ENCODE measurements at places on chromosomes 13 and 19.

GRCh38 chr19:18417250-18418028, 1.8 kb upstream of the SSBP4 start:
- DNase-seq: no peak

DNA sequence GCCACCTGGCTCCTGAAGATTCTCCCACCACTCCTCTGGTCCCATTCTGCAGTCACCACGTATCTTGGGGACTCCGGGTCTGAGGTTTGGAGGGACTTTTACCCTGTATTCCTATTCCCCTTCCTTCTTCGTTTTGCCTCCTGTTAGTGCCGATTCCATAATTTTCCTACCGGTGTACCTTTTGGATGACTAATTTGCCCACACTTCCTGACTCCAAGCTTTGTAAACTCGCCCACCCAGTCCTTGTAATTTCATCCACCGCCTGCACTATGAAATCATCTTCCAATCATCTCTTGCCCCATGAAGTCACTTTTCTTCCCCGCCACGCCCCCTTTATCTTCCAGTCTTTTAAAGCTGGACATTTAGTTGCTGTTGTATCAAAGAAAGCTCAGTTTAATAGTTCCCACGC, 572 bp downstream of the UCHL3 start:
- DNase-seq: no peak

DNA sequence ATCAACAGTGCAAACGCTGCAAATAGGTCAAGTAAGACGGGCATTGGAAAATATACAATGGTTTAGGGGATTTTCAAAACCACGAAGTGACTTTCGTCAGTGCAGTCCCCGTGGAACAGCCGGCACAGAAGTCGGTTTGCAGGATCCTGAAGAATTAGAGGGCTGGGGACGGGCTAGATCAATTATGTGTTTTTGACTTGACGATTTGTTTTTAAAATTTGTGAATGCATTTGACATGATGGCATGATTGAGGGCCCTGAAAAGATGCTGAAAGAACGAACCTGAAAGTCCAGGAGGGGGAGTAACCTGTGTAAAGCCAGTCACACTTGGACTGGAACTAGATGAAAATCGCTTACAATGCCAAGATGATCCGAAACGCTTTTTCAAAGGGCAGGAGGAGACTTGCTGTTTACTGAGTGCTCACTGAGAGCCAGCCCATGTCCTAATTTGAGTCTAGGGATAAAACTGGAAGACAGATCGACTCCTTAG, 8.9 kb upstream of the DGKH start:
- DNase-seq: no peak

DNA sequence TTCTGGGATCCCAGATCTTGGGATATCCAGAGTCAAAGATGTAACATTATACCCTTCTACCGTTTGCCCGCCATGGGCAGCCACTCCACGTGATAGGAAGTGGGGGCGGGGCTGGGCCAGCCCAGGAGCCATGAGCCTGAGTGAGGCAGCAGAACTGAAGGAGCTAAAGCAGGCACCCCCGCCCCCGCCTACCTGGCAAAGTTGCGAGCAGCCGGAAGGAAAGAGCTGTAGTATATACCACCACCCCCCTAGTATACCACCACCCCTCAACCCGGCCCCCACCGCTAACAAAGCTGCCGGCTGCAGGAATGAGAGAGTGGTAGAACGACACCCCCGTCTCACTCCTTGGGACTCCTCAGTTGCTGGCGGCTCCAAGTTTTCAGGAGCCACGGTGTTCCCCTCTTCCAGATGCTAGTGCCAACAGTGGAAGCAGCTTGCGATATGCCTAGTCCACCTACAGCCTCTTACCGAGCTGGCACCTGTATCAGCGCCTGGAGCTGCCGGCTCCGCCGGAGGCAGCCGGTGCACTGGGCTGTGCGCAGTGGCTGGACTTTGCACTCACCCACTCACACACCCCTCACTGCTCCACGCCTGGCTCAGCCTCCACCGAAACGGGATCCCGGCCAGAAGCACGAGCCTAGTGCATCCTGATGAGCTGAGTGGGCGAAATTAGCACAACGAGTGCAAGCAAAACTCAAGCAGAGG, 230.7 kb upstream of the PRR20A start:
- no peak for DNase-seq

- peak; percentile 32 for DNase-seq
Measured at GRCh38 chr19:21569494-21569865, 64.1 kb downstream of the ZNF429 start.

- DNase-seq: peak; percentile 77
Measured at GRCh38 chr19:39401549-39402345, 4.9 kb upstream of the ZFP36 start.

DNA sequence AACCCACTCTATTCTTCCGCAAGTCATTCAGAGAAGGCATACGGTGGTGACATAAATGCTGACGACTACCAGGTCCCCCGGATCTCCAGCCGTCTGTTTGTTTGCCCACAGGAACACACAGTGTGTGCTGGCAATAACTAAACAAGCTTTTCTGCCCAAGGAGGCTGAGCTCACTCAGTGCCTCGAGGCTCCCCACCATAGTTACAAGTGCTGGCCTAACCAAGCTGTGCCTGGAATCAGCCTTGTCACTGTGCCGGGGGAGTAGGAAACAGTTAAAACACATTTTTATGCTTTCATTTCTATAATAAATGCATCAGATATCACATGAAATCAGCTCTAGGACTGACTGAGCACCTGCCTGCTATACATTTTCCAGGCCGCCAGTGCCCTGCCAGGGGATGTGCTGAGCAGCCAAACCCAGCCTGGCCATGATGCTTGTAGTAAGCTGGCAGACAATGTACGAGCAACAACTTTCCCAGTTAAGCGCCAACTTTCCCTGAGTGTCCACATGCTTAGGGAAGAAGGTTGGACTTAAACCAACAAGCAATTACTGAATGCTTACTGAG, 28.1 kb downstream of the BRD4 start:
- no peak for DNase-seq

GRCh38 chr19:15562861-15563260, 52.2 kb upstream of the CYP4F8 start:
- DNase-seq: no peak

- DNase-seq: no peak
Measured at GRCh38 chr19:30649934-30650614, 277.9 kb downstream of the ZNF536 start.

- DNase-seq: no peak
Measured at GRCh38 chr13:82675024-82675423, 1207.2 kb downstream of the SLITRK1 start.

GRCh38 chr19:4267101-4267900, 11.8 kb upstream of the SHD start:
- DNase-seq: peak; percentile 30

GRCh38 chr19:1408300-1409203, 1.2 kb downstream of the DAZAP1 start:
- no peak for DNase-seq

- peak; percentile 31 for DNase-seq
Measured at GRCh38 chr19:3224346-3225168, at the start of gene CELF5. Gene CELF5, plus strand, starts transcription at chr19:3224661. Its CDS starts 79 bp downstream, at chr19:3224740.

GRCh38 chr13:43123856-43124255, 100.5 kb downstream of the DNAJC15 start:
- no peak for DNase-seq

GRCh38 chr19:45315304-45315703, 7.4 kb downstream of the CKM start:
- no peak for DNase-seq

DNA sequence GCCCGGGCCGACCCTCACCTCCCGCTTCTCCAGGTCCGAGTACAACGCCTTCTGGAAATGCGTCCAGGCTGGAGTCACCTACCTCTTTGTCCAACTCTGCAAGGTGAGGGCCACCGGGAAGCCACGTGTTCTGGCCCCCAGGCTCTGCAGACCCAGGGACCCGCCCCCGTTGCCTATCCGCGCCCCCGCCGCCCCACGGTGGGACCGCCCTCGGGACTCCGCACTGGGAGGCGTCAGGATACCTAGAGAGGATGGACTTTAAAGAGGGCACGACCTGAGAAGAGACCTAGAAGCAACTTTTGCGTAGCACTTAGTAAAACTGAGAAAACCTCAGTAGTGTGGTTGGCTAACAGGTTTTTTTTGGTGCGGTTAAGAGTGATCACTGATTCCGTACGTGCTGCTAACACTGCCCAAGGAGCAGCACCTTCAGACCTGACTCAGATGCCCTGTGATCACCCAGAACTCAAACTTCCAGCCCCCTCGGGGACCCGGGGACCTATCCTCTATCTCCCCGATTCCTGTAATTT, 492 bp downstream of the TMEM147 start:
- peak; percentile 8 for DNase-seq

DNA sequence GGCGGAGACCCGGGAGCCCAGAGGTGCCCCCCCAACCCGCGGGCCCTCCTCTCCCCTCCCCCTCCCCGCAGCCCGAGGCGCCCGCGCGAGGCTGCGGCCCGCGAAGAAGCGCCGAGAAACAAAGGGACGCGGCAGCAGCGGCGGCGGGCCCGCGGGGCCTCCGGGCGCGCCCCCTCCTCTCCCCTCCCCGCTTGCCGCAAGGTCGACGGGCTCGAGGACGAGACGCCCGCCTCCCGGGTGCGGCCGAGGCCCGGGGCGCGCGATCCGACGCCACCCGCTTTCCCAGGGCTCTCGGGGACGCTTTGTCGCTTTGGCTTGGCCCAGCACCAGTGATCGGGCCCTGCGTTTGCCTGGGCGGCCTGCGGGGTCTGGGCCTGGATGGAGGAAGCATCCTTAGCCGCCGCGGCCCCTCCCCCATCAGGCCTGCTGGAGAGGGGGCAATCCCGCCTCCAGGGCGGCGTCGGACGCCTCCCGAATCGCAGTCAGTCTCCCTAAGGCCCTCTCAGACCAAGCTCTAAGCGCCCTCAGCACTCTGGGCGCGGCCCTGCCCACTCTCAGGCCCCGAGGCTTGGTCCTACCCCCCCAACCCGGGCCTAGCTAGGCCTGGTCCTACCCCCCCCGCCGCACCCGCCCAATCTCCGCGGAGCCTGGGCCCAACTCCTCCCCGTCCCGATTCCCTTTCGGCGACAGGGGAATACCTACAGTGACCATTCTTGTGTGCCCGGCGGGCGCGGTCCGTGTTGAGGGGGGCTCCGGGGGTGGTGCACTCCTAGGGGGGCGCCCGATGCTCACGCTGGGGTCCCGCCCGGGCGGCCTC, 740 bp downstream of the ELAVL3 start:
- no peak for DNase-seq

- peak; percentile 40 for DNase-seq
Measured at GRCh38 chr19:46718157-46718933, 1.4 kb upstream of the PRKD2 start.

DNA sequence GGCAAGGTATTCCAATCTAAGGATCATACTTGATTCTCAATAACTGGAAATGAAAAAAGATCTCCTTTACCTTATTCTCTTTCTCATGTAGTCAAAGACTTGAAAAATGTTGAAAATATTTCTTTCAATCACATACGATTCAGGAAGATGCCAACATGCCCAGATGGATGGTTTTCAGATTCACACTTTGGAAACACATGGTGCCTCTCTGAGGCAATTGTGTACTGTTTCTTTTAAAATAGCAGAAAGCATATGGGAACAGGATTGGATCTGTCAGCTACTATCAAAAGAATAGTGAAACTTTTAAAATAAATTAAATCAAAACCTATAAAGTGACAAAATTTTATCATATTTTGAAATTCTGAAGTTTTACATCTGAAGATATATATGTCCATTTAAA, 222.4 kb downstream of the SPRY2 start:
- no peak for DNase-seq

- DNase-seq: no peak
Measured at GRCh38 chr19:50551034-50551714, 17.1 kb downstream of the LRRC4B start.

DNA sequence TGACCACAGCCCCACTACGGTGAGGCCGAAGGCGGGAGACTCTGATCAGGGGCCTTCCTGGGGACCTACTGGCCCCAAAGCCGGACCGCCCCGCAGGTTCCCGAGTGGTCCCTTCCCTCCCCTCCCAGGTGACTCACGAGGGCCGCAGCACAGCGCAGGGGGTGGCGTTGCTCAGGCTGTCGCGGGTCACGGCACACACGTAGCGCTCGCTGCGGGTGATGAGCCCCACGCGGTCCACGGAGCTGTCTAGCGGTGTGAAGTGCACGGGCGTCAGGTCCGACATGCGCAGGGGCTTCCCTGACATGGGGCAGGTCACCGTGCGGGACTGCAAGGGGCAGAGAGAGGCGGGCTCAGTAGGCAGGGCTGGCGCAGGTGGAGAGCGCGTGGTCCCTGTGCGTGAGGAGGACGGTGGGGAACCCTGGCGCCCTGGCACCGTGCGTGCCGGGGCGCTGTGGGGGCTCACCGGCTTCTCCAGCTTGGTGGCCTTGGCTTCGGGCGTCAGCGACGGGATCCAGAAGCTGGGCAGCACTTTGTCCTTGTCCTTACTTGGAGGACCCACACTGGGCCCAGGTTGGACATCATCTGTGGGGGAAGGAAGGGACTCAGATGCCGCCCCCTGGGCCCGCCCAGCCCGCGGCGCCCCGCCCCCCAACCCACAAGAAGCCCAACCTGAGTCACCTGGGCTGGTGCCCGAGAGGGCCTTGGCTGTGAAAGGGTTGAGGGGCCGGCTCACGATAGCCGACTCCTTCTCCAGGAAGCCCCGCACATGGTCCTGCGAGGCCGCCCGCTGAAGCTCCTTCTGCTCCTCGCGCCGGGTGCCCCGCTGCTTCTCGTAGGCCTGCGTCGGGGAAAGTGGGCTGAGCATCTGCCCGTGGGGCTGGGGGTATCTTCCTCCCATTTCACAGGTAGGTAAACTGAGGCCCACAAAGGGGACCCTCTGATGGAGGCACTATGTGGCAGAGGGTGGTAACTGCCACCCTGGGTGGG, 23.7 kb downstream of the NOSIP start:
- no peak for DNase-seq

GRCh38 chr19:47832723-47833122, 11.0 kb downstream of the CRX start:
- no peak for DNase-seq

DNA sequence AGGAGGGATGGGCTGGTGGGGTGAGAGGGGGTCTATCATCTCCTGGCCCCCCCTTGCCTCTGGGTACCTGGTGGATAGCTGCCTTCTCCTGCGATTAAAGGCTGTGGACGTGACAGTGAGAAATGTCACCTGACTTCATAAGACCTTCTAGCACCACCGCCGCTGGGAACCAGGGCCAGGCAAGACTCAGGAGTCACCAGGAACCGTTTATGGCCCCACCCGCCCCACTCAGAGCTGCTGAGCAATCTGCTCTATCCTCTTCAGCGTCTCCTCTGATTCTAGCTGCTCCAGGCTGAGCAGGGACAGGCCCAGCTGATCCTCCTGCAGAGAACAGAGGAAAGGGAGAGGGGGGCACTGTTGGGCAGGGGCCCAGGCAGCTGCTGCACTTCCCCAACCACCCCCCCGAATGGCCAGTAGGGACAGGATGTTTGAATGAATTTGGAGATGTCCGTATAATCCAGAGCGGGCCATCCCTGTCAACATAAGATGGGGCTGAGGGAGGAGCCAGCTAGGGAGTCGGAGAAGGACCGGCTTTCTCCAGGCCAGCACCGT, 10.9 kb downstream of the KLC3 start:
- no peak for DNase-seq

DNA sequence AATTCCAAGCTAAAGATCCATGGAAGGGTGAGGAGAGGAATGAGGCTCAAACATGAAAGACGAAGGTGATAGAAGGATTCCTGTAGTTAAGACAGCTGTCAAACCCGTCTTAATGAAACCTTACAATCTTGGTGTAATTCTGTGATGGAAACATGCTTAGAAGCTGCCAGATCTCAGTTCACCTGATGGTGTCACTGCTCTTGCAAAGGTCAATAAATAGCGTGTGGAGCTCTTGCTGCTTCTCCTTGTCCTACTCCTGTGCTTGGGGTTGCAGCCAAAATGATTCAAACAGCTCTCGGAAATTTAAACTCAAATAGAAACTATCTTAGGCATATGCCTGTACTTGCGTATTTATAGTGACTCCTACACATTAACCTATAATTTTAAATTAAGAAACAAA, 1705.0 kb downstream of the OLFM4 start:
- no peak for DNase-seq
